ENCODE measurements at places on chromosomes 13 and 19. TPM values are rescaled to one million over a fixed set of nuclear protein-coding genes. Genes with fewer than 3 reads are reported as not detected.

- DNase-seq = no peak
These were observed 82.0 kb downstream of the MYO16 start for GRCh38 chr13:108711386-108711785.

GRCh38 chr13:83298617-83299016 is 583.7 kb downstream of the SLITRK1 start:
- DNase-seq = no peak

DNA sequence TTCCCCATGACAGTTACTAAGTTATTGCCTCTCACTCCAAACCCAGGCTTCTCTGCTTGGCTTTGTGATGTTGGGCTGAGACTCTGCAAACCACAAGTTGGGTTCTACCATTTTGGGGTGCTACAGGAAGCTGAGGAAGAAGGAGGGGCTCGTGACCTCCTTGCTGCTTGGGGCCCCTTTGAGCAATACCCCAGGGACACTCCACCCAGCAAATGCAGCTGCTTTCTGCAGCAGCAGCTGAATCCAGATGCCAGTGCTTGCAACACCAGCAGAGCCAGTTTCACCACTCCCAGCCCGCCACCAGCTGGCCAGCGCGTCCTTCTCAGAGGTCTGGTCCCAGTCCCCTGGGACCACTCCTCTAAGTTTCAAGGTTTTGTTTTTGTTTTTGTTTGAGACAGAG is 22.0 kb upstream of the UBAC2 start:
- DNase-seq = no peak

- DNase-seq = no peak
These were observed 194.5 kb upstream of the RNF113B start for GRCh38 chr13:98371516-98372023.

GRCh38 chr19:8355631-8356402 is 8.1 kb upstream of the ANGPTL4 start:
- no peak for DNase-seq

DNA sequence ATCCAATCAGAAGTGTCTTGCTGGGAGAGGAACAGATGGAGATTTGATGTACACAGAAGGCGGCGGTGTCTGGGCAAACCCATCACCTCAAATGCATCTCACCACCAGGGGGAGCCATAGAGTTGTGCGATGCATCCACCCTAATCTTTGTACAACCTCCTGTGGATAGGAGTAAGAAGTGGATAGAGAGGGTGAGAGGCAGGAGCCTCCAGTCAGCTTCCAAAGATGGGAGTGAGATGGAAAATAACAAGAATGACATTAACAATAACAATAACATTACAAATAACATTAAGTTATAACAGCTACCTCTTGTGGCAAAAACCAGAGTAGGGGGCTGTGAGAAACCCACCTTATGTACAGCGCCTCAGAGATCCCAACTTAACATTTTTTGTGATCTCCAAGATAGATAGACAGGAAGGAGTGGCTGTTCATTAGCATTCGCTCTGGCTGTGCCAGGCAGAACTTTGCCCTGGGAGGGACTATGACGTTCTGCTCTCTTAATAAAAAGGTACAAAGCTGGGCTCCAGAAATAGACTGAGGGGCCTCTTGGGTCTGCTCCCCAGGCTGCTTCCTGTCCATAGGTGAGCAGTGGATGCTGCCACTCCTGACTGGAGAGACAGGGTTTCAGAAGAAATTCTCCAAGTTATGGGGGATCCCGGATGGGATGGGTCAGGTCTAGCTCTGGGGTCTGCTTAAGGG is 5.2 kb upstream of the CEACAM18 start:
- peak; percentile 93 for DNase-seq

GRCh38 chr13:45830121-45830520 is 21.4 kb downstream of the SIAH3 start:
- no peak for DNase-seq

DNA sequence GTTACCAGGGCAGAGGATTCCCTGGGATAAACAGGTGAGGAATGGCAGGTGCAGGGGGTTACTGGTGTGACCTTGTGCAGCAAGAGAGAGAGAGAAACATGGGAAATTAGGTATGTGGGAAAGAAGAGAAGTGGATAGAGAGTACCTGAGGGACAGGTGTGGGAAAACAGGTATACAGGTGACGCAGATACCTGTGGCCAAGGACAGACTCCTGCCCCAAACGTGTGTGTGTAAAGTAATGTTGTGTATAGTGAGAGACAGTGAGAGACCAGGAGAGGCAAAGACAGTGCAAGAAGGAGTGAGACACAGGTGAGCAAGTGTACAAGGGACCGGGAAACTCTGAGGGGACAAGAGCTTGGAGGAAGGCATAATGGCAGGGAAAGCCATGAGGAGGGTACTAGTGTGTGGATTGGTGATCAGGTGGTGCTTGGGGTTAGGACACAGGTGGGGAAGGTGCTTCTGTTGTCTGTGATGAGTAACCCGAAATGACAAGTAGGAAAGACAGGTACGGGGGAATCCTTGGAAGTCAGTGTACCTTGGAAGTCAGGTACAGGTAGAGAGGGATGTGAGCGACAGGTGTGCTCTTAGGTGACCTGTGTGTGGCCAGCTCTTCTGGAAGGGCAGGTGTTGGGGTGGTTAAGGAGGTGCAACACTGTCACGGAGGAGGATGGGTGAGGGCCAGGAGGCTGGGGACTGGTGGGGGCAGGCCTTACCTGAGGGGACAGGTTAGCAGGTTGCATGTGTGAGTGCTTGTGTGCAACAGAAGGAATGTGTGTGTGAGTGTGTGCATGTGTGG is 2.8 kb downstream of the ERFL start:
- DNase-seq = peak; percentile 4

- DNase-seq = peak; percentile 56
These were observed 545 bp downstream of the BTBD2 start for GRCh38 chr19:2014731-2015607.

GRCh38 chr19:11736696-11737095 is 2.0 kb downstream of the ZNF823 start:
- peak; percentile 18 for DNase-seq

GRCh38 chr19:38580080-38580479 is 37.7 kb downstream of the MAP4K1 start:
- no peak for DNase-seq

LRG1 gene
- total RNA-seq = 0.35 TPM

LILRA2 gene
- total RNA-seq = not detected
